Endothelial cell of umbilical vein (primary cell): ENCODE measurements at places on chromosomes 13 and 19. TPM values are rescaled to one million over a fixed set of nuclear protein-coding genes. Genes with fewer than 3 reads are reported as not detected.

The LRRC8E gene
- total RNA-seq = 1.6 and 1.8 TPM in 2 replicates

The KIR3DL2 gene
- not detected in 2 replicates for total RNA-seq

The MEDAG gene
- 27.2 and 30.2 TPM in 2 replicates for total RNA-seq

- DNase-seq = no peak
Measured at GRCh38 chr19:17888260-17888659, 16.5 kb downstream of the SLC5A5 start.
